Colonic mucosa (tissue), 4 donors: ENCODE measurements at places on chromosomes 13 and 19.

DNA sequence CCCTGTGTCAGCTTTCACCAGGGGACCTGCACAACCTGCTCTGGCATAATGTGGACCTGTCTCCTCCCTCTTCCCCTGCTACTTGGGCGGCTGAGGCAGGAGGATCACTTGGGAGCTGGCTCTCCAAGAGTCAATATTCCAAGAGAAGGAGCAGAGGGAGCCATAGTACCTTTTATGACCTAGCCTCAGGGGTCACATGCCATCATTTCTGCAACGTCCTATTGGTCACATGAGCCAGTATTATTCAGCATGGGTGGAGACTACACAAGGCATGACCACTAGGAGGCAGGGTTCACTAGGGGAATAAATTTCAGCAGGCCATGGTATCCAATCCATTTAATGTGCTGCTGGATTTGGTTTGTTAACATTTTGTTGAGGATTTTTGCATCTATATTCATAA lies 12.0 kb upstream of the SHFL start:
- peak; percentile 28 for DNase-seq

DNA sequence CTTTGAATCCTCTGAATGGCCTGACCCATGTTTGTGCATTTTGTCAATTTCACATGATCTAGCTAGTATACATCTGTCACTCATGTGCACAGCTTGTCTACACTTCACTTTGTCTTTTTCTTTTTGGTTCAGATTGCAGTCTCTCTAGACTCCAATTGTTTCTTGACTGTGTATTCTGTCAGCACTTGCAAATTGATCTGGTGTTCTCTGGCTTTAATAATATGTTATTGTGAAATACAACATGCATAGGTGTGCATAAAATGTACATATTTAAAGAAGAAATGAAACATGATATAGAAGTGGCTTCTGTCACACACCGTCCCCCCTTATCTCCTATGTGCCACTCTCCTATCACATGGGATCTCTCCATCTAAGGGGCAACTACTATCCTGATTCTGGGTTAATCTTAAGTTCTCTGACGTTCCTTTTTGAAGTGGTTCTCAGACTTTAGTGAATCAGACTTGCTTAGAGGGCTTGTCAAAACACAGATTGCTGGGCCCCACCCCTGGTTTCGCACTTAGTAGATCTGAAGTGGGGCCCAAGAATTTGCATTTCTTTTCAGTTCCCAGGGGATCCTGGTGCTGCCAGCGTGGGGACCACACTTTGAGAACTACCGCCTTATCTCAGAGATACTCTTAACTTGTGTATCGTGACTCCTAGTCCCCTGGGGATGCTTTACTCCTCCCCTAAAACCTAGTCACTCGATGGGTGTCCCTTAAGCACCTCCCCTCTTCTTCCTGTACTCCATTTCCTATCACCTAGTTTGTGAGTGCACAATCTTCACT lies 5.8 kb downstream of the KRTDAP start:
- no peak for DNase-seq

- no peak for DNase-seq
Measured at GRCh38 chr13:74784959-74785358, 650.8 kb upstream of the KLF12 start.

DNA sequence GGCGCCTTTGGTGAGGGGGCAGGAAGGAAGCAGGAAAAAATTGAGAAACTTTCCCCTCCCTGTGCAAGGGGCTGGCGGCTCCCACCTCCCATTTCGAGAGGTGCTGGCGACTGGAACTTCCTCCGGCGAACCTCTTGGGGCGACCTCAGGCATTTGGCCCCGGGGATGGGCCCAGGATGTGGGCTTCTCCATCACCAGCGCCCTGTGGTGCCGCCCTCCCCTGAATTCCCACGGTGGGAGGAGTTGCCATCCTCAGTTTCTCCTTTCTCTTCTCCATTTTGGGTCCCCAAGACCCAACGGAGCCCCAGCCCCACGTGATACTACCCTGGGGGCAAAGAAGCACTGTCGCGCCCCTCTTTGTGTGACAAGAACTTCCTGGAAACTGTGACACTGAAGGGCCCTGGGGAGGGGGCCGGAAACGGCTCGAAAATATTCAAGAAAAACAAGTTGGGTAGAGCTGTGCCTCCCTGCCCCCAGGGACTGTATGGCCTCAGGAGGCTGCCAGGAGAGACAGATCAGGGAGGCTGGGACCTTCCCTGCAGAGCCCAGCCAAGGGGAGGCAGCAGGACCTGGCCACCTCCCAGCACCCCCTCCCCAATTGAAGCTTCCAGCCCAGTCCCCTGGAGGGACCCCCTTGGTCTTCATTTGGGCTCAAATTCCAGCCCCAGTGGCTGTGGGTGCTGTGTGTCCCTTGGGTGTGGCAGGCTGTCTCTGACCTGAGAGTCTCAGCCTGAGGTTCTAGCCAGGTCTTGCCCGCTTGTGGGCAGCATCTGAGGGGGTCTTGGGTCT lies 16.2 kb upstream of the AP1M2 start:
- DNase-seq, result peak; percentile 53

GRCh38 chr19:48746738-48747575 lies at the start of gene IZUMO1:
TSS of gene IZUMO1 (minus strand) at chr19:48746909. CDS start at chr19:48745859, 1,050 bp downstream.
- DNase-seq, result peak; percentile 71
